ENCODE measurements at places on chromosomes 16 and 17.

GRCh38 chr16:83882163-83882885 lies 16.6 kb upstream of the MLYCD start:
- peaks cover 4% of the 10 kb centered on the region for H3K27me3 ChIP-seq
- H3K4me1 ChIP-seq, result no peaks in the 10 kb centered on the region
- H3K27ac ChIP-seq, result no peak overlapping the region
- DNase-seq, result no peak
- H3K4me3 ChIP-seq, result no peak overlapping the region

DNA sequence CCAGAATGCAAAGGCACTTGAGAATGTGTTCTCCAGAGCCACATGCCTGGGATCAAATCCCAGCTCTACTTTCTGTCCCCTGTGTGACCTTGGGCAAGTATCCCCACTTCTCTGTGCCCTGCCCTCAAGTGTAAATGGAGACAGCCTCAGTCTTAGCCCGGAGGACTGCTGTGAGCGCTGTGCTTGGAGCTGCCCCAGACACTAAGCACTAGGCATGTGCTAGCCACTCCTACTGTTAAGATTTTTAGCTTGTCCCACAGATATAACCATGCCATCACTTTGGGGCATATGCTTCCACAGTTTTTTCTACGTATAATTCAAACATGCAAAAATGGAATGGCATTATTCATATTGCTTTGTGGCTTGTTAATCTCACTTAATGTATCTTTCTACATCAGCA lies 29.4 kb downstream of the TMEM11 start:
- H3K4me3 ChIP-seq, result no peak overlapping the region
- DNase-seq, result no peak
- peaks cover 3% of the 10 kb centered on the region for H3K4me1 ChIP-seq
- peaks cover 11% of the 10 kb centered on the region for H3K36me3 ChIP-seq
- no peaks in the 10 kb centered on the region for H3K27me3 ChIP-seq

- DNase-seq, result no peak
- H3K4me3 ChIP-seq, result no peak overlapping the region
- H3K4me1 ChIP-seq, result peaks cover 38% of the 10 kb centered on the region
- H3K36me3 ChIP-seq, result peaks cover 38% of the 10 kb centered on the region
- H3K27ac ChIP-seq, result peak overlapping the region; percentile 39
Measured at GRCh38 chr16:71855937-71856662, 10.3 kb downstream of the ATXN1L start.

- no peak overlapping the region for H3K27ac ChIP-seq
- no peak overlapping the region for H3K4me3 ChIP-seq
- no peaks in the 10 kb centered on the region for H3K27me3 ChIP-seq
- peak; percentile 84 for DNase-seq
- H3K36me3 ChIP-seq, result peaks cover 57% of the 10 kb centered on the region
- H3K4me1 ChIP-seq, result peaks cover 7% of the 10 kb centered on the region
Measured at GRCh38 chr17:47978324-47978723, 7.4 kb downstream of the CDK5RAP3 start.

- no peaks in the 10 kb centered on the region for H3K4me1 ChIP-seq
- H3K36me3 ChIP-seq, result no peaks in the 10 kb centered on the region
- no peak overlapping the region for H3K4me3 ChIP-seq
- DNase-seq, result peak; percentile 95
- peaks cover 48% of the 10 kb centered on the region for H3K27me3 ChIP-seq
Measured at GRCh38 chr17:2749784-2750181, 331 bp upstream of the CCDC92B start.

GRCh38 chr16:66320774-66321173 lies 45.7 kb upstream of the CDH5 start:
- no peak overlapping the region for H3K27ac ChIP-seq
- no peak for DNase-seq
- no peaks in the 10 kb centered on the region for H3K36me3 ChIP-seq
- H3K4me1 ChIP-seq, result no peaks in the 10 kb centered on the region
- H3K4me3 ChIP-seq, result no peak overlapping the region

DNA sequence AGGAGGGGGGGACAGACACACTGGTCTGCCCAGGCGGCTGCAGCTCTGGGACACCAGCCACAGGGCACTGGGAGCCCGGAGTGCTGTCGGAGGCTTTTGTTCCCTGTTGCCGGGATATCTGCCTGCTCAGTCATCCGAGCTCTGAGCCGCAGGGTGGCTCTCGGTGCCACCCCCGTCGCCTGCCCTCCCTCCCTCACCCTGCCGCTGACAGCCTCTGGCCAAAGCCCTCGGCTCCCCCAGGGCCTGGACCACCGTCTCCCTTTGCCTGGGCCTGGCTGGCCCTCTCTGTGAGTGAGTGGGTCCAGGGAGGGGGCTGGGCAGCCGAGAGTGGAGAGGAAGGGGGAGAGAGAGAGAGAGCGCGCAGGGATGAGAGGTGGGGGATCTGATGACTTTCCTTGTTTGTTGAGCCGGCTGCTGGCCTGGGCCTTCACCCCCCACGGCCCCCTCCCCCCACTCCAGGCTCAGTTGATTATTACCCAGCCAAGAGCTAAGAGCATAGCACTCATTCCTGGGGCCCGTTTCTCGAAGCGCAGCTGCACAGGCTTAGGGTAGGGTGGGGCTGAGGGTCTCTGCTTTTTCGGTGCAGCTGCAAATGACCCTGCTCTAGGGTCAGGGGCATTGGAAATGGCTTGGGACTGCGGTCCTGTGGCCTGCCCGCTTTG lies 2.7 kb downstream of the FOXJ1 start:
- peaks cover 13% of the 10 kb centered on the region for H3K27me3 ChIP-seq
- H3K4me1 ChIP-seq, result peaks cover 33% of the 10 kb centered on the region
- no peak overlapping the region for H3K4me3 ChIP-seq
- no peak for DNase-seq
- no peak overlapping the region for H3K27ac ChIP-seq
- H3K36me3 ChIP-seq, result no peaks in the 10 kb centered on the region

GRCh38 chr17:57121308-57122042 lies 36.4 kb downstream of the AKAP1 start:
- H3K27me3 ChIP-seq, result no peaks in the 10 kb centered on the region
- H3K4me3 ChIP-seq, result no peak overlapping the region
- H3K4me1 ChIP-seq, result peaks cover 1% of the 10 kb centered on the region
- DNase-seq, result no peak
- no peak overlapping the region for H3K27ac ChIP-seq
- H3K36me3 ChIP-seq, result peaks cover 40% of the 10 kb centered on the region

DNA sequence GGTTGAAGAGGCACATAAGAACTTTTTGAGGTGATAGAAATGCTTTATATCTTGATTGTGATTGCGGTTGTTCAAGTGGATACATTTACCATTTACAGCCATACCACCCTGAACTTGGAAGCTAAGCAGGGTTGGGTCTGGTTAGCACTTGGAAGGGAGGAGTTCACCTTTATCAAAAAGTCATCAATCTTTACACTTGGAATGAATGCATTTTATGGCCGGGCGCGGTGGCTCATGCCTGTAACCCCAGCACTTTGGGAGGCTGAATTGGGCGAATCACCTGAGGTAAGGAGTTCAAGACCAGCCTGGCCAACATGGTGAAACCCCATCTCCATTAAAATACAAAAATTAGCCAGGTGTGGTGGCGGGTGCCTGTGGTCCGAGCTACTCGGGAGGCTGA lies 9.5 kb upstream of the GJD3 start:
- no peak overlapping the region for H3K4me3 ChIP-seq
- DNase-seq, result no peak
- peaks cover 4% of the 10 kb centered on the region for H3K27me3 ChIP-seq
- H3K27ac ChIP-seq, result peak overlapping the region; percentile 76
- peaks cover 2% of the 10 kb centered on the region for H3K36me3 ChIP-seq

GRCh38 chr17:67531291-67531690 lies 154.2 kb downstream of the PITPNC1 start:
- peaks cover 7% of the 10 kb centered on the region for H3K36me3 ChIP-seq
- H3K4me3 ChIP-seq, result no peak overlapping the region
- no peaks in the 10 kb centered on the region for H3K27me3 ChIP-seq
- no peak overlapping the region for H3K27ac ChIP-seq
- no peak for DNase-seq
- peaks cover 2% of the 10 kb centered on the region for H3K4me1 ChIP-seq

DNA sequence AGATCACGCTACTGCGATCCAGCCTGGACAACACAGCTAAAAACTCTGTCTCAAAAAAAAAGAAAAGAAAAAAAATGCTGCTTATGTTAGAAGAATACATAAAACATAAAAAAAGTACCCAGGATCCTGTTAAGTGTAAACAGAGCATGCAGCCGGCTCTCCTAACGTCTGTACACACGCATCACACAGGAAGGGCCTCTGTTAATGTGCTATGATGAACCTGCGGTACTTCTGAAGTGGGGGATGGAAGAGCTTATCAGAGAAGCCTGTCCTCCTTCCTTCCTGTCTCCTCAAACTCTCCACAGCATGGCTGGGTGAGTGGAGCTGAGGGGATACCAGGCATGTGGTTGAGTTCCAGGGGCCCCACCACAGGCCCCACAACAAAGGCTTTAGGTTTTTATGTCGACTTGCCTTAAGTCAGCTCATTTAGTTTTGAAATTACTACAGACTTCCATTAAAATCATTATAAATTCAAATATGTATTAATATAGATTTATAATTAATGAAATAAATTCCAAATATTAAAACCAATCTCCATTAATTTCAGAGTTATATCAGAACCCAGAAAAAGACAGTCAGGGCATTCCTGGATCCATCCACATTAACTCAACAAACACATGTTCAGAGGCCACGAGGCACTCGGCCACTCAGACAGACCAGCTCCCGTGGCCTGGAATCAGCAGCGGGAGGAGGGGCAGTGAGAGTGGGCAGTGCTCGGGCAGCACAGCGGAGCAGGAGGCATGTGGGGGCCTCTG lies 11.7 kb downstream of the CCDC57 start:
- peak; percentile 92 for DNase-seq
- H3K27me3 ChIP-seq, result no peaks in the 10 kb centered on the region
- peaks cover 56% of the 10 kb centered on the region for H3K4me1 ChIP-seq
- H3K27ac ChIP-seq, result peak overlapping the region; percentile 84

- no peak overlapping the region for H3K27ac ChIP-seq
- no peak overlapping the region for H3K4me3 ChIP-seq
- H3K36me3 ChIP-seq, result peaks cover 4% of the 10 kb centered on the region
- peaks cover 68% of the 10 kb centered on the region for H3K27me3 ChIP-seq
- peaks cover 14% of the 10 kb centered on the region for H3K4me1 ChIP-seq
- no peak for DNase-seq
Measured at GRCh38 chr16:73062001-73062616, 14.2 kb upstream of the ZFHX3 start.

- H3K27ac ChIP-seq, result peak overlapping the region; percentile 100
- peaks cover 39% of the 10 kb centered on the region for H3K36me3 ChIP-seq
- H3K4me1 ChIP-seq, result peaks cover 55% of the 10 kb centered on the region
- peak overlapping the region; percentile 91 for H3K4me3 ChIP-seq
- H3K27me3 ChIP-seq, result peaks cover 1% of the 10 kb centered on the region
Measured at GRCh38 chr17:58337210-58337599, 8.6 kb upstream of the TSPOAP1 start.

GRCh38 chr17:70819183-70819582 lies 649.9 kb downstream of the KCNJ2 start:
- no peak for DNase-seq
- H3K4me3 ChIP-seq, result no peak overlapping the region
- H3K27me3 ChIP-seq, result no peaks in the 10 kb centered on the region
- H3K27ac ChIP-seq, result no peak overlapping the region
